ENCODE measurements at places on chromosomes 5 and 9.

DNA sequence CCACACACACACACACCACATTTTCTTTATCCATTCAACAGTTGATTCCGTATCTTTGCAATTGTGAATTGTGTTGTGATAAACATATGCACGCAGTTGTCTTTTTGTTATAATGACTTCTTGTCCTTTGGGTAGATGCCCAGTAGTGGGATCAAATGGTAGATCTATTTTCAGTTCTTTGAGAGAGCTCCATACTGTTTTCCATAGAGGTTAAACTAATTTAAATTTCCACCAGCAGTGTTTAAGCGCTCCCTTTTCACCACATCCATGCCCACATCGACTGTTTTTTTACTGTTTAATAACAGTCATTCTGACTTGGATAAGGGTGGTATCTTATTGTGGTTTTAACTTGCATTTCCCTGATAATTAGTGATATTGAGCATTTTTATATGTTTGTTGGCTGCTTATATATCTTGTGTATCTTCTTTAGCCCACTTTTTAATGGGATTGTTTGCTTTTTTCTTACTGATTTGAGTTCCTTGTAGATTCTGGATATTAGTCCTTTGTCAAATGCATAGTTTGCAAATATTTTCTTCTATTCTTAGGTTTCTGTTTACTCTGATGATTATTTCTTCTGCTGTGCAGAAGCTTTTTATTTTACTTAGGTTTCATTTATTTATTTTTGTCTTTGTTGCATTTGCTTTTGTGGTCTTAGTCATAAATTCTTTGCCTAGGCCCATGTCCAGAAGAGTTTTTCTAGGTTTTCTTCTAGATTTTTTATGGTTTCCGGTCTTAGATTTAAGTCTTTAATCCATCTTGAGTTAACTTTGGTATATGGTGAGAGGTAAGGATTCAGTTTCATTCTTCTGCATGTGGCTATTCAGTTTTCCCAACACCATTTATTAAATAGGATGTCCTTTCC, 82.4 kb downstream of the SH3RF2 start:
- no peak for DNase-seq

GRCh38 chr9:116724123-116724522, 37.0 kb downstream of the TRIM32 start:
- DNase-seq: no peak

GRCh38 chr9:70403166-70403565, 11.3 kb downstream of the KLF9 start:
- DNase-seq: no peak

- peak; percentile 100 for DNase-seq
Measured at GRCh38 chr5:169803077-169803981, 166.3 kb downstream of the DOCK2 start.

DNA sequence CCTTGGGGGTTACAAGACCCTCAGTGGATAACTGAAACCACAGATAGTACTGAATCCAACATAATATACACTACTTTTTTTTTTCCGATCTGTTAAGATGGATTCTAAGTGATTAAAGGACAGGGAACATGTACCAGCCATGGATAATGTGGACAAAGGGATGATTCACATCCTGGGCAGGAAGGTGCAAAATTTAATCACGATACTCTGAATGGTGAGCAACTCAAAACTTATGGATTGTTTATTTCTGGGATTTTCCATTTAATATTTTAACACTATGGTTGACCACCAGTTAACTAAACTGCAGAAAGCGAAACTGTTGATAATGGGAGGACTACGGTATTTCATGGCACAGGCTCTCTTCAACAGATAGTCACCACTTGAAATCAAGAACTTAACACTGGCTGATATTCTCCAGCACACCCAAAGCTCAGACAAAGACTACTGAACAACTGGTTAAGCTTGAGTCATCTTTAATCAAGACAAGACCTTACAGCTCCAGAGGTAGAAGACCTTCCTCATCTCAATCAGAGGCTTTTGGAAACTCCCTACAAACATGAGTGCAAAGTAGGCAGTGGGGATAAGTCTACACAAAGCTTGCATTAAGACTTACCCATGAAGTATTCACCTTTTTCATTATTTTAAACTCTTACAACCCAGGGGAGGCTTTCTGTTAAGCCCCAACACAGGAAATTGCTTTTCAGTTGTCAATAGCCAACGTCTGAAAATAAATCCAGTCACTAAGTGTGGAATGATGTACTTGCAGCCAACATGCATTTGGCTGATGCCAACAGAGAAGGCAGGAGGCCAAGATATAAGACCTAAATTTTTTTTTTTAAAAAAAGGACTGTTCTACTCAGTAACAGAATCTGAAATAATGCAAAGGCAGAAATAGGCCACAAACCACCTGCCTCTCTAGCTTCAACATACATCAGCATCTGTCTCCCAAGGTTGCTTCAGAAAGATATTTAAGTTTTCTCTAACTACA, 78.7 kb downstream of the ELAVL2 start:
- no peak for DNase-seq

- DNase-seq: no peak
Measured at GRCh38 chr5:108118813-108119514, 262.9 kb downstream of the FBXL17 start.

DNA sequence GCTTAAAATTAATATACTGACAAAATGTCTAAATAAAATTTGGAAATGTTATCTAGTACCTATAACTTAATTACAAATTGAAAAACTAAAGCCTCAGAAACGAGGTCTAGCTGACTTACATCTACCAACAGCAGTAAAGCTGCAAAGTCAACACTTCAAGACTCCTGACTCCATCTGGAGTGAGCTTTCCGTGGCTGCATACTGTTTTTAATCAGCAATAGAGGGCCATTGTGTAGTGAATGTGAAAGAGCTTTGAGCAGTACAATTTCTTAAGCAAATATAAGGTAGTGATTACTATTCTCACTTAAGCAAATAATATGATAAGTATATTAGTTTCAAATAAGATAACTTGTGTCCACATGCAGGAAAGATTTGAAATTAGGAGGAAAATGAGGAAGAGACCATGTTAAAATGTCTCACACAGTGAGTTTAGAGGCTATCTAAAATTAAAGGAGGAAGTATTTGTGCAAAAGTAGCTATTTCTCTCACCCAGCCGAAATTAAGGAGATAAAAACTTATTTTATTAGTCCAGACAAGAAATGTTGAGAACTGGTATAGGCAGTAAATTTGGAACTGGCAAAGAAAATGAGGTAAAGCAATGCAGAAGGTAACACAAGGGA, 6.4 kb downstream of the SPINK6 start:
- DNase-seq: no peak

Data from amniotic epithelial cell (primary cell).